ENCODE measurements at places on chromosomes 13 and 19.

- DNase-seq: no peak
Observed at GRCh38 chr13:110690516-110690915, 15.4 kb downstream of the CARS2 start.

DNA sequence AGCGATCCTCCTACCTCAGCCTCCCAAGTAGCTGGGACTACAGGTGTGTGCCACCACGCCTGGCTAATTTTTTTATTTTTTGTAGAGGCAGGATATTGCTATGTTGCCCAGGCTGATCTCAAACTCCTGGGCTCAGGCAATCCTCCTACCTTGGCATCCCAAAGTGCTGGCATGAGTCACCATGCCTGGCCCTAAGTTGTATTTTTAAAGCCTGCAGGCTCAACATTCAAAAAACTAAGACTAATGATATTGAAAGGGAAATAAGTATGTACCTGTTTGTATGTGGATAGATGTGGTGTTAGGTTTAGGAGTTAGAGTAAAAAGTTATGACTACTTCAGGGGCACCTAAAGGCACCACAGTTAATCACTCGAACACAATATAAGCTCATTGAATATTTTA lies 5.4 kb upstream of the IPO5 start:
- no peak for DNase-seq

DNA sequence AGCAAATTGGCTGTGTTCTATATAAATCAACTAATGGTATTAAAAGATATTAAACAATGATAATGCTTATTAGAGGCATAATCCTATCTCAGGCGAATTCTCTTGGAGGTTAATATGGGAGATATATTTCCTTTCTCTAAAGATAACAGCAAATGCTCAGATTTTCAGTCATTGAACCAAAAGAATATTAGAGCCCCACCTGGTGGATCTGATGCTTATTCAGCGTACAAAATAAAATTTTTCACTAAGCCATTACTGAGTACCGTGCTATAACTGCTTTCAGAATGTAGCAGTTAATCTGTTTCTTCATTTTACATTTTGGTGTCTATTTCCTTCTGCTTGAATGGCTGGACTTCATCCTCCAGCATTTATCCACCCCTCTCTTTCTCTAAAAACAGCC lies 143.3 kb upstream of the IPO5 start:
- no peak for DNase-seq

DNA sequence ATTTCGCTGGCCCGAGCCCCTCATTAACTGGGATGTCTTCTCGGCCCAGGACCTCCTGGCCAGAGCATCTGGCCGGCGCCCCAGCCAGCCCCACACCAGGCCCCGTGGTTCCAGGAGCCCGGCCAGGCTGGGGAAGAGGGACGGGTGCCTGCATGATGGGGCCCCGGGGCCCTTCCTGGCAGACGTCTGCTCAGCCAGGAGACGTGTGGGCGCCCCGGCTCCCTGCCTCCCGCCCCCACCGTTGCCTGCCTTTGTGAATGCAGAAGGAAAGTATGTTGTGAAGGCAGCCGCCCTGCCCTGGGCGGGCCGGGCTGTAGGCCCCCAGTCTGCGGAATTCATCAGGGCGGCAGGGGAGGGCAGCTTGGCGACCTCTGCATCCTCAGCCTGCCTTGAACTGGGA lies 4.4 kb upstream of the COMP start:
- no peak for DNase-seq

- peak; percentile 81 for DNase-seq
Observed at GRCh38 chr19:38852231-38853044, 2.7 kb upstream of the HNRNPL start.

DNA sequence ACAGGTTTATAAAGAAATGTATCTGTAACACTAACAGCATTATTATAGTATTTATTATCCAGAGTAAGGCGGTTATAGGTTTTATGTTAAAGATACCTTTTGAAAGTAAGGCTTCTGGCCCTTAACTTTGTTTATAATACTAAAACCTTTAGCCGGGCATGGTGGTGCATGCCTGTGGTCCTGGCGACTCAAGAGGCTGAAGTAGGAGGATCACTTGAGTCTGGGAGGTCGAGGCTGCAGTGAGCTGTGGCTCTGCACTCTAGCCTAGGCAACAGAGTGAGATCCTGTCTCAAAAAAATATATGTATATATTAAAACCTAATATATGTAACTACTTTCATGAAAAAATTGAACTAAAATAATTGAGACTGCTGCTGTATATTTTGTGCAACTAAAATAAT lies 98.7 kb upstream of the KLF5 start:
- DNase-seq: no peak

GRCh38 chr13:37597477-37598025 lies 1.0 kb downstream of the POSTN start:
- DNase-seq: no peak

DNA sequence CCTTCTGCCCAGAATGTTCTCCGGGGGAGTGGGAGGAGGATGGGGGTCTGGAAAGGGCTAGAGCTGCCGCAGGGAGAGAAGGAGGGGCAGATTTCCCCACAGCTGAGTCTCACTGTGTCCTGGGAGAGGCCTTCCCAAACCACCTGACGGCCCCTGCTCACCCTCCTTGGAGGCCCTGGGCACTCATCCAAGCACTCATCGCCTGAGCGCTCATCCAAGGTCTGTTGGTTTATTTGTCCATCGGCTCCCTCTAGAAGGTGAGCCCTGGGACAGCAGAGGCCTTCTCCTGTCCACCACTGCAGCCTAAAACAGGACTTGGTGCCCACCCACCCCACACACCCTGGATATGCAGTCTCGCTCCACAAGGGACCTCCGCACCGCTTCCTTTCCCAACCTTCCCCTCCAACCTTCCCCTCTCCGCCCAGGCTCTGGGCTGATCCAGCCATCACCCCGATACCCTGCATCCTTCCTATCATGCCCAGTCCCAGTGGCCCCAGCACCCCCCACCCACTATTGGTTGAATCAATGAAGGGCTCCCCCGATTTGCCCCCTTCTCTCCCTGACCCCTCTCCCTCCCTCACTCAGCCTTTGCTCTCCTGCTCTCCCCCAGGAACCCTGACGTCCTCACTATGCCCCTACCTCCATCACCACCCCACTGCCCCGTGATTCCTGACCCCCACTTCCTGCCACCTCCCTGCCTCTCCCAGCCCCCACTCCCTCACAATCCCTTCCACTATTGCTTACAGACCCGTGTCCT lies 1.7 kb downstream of the UBXN6 start:
- DNase-seq: no peak

GRCh38 chr13:50697746-50698539 lies 145.5 kb downstream of the DLEU7 start:
- no peak for DNase-seq

- DNase-seq: no peak
Observed at GRCh38 chr19:55935206-55935605, 3.1 kb upstream of the NLRP13 start.

DNA sequence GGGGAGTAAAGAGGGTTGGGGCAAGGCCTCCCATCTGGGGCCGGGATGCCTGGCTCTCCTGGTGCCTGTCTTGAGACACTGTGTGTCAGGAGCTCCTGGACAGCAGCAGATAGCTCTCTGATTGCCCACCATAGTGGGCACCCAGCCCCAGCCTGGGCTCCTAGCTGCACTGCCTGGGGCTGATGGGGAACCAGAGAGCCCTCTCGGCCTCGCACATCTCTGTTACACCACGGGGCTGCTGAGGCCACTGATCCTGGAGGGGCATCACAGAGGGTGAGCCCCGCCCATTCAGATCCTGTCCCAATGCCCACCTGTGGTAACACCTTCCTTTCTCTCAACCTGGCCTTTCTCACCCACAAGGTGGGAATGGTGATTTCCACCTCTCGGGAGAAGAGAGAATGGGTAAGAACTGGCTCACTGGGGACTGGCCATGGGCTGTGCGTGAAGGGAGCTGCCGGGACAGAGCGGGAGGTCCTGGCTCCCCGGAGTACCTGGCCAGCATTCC lies 135.9 kb downstream of the URI1 start:
- DNase-seq: no peak

- DNase-seq: no peak
Observed at GRCh38 chr13:59584761-59585670, 578.7 kb downstream of the DIAPH3 start.

DNA sequence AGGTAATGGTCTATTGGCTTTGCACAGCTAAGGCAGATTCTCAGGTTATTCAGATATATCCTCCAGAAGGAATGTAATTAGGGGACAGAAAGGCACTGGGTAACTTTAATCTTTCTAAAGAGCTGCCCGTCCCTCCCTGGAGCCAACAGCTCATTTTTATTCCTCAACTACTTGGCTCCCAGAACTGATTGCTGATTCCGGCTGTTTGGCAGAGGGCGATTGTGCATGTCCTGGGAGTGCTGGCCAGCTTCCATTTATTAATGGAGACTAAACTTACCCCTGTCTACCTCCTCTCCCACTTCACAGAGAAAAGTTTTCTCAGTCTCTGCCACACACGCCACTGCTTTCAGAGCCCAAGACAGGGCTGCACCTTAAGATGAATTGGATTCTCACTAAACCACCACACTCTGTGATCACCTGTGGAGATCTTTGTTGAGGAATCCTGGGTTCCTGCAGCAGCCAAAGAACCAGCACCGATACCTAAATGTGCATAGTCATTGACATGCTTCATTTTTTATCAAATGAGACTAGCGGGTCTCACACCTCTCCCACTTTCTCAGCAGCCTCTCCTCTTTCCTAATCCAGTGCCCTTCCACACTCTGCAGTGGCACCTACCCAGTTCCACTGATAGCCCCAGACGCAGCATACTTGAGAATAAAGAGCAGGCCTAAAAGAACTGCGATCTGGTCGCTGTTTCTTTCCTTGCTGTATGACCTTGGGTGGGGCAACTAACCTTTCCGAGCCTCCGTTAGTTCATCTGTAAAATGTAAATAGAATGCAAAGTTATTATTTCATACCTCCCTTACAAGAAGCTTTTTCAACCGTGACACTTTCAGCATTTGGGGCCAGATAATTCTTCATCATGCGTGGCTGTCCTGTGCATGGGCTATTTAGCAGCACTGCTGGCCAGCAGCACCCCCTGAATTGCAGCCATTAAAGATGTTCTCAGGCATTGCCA lies 648.7 kb downstream of the UQCRFS1 start:
- DNase-seq: no peak

DNA sequence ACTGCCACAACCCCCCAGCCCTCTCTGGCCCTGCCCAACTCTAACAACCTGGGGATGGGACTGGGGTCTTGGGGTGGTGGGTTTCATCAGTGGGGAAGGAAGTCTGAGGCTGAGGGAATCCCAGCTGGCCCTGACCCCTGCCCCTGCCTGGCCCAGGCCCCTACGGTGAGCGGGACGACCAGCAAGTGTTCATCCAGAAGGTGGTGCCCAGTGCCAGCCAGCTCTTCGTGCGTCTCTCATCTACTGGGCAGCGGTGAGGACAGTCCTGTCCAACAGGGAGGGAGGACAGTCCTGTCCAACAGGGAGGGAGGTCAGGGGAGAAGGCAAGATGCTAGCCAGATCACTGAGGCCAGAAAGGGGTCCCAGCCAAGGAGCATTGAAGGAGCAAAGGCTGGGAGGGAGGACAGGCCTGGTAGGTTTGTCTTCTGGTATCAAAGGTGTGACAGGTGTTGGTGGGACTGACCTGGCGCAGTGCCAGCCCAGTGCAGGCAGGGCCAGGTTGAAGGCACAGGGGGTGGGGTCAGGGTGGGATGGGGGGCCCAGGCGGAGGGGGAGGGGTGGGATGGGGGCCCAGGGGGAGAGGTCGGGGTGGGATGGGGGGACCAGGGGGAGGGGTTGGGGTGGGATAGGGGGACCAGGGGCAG lies 12.1 kb upstream of the LTBP4 start:
- DNase-seq: no peak

DNA sequence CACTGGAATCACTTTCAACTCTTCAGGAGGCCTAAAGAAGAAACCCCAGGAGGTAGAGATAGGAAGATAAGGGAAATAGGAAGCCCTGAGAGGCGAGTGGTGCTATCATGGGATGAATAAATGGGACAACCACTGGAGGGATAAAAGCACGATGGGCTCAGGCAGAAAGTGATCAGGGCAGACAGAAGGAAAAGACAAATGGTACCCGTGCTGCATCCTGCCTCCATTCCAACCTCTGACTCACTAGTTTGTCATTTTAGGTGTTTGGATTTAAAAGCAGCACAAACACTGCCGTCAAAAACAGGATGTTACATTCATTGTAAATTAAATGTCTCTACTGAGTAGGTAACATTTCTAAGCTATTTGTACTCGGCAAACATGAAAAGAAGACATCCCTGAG lies 314.3 kb upstream of the HTR2A start:
- DNase-seq: no peak

DNA sequence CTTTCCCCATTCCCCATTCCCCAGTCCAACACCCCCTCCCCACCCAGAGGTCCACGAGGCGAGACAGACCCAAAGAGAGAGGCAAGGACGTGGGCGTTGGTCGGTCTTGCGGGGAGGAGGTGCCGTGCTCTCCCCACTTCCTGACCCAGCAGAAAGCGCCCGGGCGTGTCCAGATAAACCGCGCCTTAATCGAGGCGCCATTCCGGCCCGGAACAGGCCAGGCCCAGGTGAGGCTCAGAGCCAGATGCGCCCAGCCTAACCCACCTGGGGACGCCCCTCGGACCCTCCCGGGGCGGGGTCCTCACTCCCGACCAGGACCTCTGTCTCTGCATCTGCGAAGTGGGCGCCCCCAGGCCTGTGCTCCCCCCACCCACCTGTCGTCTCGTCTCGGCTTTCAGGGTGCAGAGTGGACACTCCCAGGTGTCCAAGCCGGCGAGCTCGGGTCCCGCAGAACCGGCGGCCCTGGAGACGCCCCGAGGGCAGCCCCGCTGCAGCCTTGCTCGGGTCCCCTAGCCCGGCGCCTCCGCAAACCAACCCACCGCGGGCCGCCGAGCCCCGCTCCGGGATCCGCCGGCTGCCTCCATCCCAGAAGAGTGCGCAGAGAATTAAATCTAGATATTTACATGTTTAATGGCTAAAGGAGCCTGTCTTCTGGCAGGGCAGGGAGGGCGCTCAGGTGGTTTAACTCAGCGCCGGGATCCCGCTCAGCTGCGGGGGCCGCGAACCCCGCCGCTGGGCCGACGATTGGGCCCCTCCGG lies 5.0 kb upstream of the ONECUT3 start:
- DNase-seq: no peak

GRCh38 chr13:26816881-26817280 lies 56.3 kb upstream of the GPR12 start:
- DNase-seq: no peak

- DNase-seq: no peak
Observed at GRCh38 chr13:59991395-59991794, 172.3 kb downstream of the DIAPH3 start.

GRCh38 chr13:52850072-52850395 lies 1.6 kb upstream of the PCDH8 start:
- DNase-seq: no peak

DNA sequence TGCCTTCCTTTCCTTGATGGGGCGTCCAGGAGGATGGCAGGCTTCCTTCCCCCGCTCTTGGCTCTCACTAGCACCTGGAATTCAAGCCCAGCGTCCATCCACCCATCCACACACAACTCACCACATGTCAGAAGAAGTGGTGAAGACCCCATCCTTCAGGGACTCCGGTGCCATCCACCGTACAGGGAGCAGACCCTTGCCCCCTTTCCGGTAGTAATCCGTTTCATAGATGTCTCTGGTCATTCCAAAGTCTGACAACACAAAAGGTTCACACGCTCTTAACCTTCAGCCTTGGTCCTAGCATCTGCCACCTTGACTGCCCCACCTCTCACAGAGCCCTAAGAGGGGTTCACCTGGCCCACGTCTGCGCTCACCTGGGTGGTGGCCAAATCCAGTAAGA lies 51.0 kb downstream of the ZNF557 start:
- DNase-seq: no peak
